Renal cortical epithelial cell (primary cell): ENCODE measurements at places on chromosomes 11 and 22. TPM values are rescaled to one million over a fixed set of nuclear protein-coding genes. Genes with fewer than 3 reads are reported as not detected.

Gene OR52N4
- total RNA-seq = not detected in 2 replicates

Gene CECR2
- 0.10 and 0.17 TPM in 2 replicates for total RNA-seq

Gene PYGM
- 0.05 TPM in 1 of 2 replicates, not detected in the other for total RNA-seq

Gene CD151
- total RNA-seq = 831 and 921 TPM in 2 replicates

Gene MS4A14
- total RNA-seq = not detected in 2 replicates

Gene SLCO2B1
- total RNA-seq = 4.2 and 60.3 TPM in 2 replicates

Gene RCOR2
- total RNA-seq = 0.35 and 1.6 TPM in 2 replicates

Gene TMEM135
- total RNA-seq = 21.0 and 22.1 TPM in 2 replicates

Gene OR5P2
- total RNA-seq = 0.10 TPM in 1 of 2 replicates, not detected in the other

Gene CHRM1
- not detected in 2 replicates for total RNA-seq

Gene CNGA4
- 0.25 and 0.35 TPM in 2 replicates for total RNA-seq

Gene CD3G
- total RNA-seq = not detected in 2 replicates

Gene OR51I1
- total RNA-seq = 0.20 TPM in 1 of 2 replicates, not detected in the other

Gene OSBP2
- 1.4 and 1.5 TPM in 2 replicates for total RNA-seq

Gene TEX12
- total RNA-seq = not detected in 2 replicates

Gene OR8G5
- not detected in 2 replicates for total RNA-seq

Gene PANX2
- total RNA-seq = not detected in 2 replicates

Gene EXT2
- total RNA-seq = 124 and 129 TPM in 2 replicates

Gene SGSM1
- total RNA-seq = not detected in 2 replicates

Gene OR6A2
- total RNA-seq = 0.50 TPM in 1 of 2 replicates, not detected in the other

Gene TSPAN18
- total RNA-seq = 2.6 and 6.7 TPM in 2 replicates

Gene KRTAP5-9
- not detected in 2 replicates for total RNA-seq

Gene TTC17
- 53.0 and 109 TPM in 2 replicates for total RNA-seq

Gene CARNS1
- total RNA-seq = 0.20 TPM in 1 of 2 replicates, not detected in the other

Gene TENM4
- total RNA-seq = 59.6 and 306 TPM in 2 replicates

Gene SHANK2
- 13.7 and 65.9 TPM in 2 replicates for total RNA-seq

Gene OR8J1
- total RNA-seq = not detected in 2 replicates

Gene FREY1
- total RNA-seq = 0.70 TPM in 1 of 2 replicates, not detected in the other

Gene IL18
- total RNA-seq = 1.6 and 34.2 TPM in 2 replicates

Gene HORMAD2
- total RNA-seq = 1.0 TPM in 1 of 2 replicates, not detected in the other

Gene NRGN
- 0.10 TPM in 1 of 2 replicates, not detected in the other for total RNA-seq

Gene TMPRSS13
- 0.17 TPM in 1 of 2 replicates, not detected in the other for total RNA-seq

Gene OR52I2
- not detected in 2 replicates for total RNA-seq

Gene TRIM51
- total RNA-seq = not detected in 2 replicates

Gene OR8B4
- total RNA-seq = not detected in 2 replicates

Gene ARSA
- 26.9 and 35.9 TPM in 2 replicates for total RNA-seq

Gene KCNJ11
- total RNA-seq = 0.25 and 0.35 TPM in 2 replicates

Gene NCAM1
- 1.9 and 3.9 TPM in 2 replicates for total RNA-seq

Gene UCP3
- total RNA-seq = 0.17 and 1.1 TPM in 2 replicates

Gene UPK3A
- total RNA-seq = not detected in 2 replicates

Gene DGCR6
- total RNA-seq = 0.40 and 1.6 TPM in 2 replicates

Gene EFCAB6
- 0.69 and 8.4 TPM in 2 replicates for total RNA-seq
